Stimulated activated CD4-positive, alpha-beta T cell treated with anti-CD3 and anti-CD28 coated beads, Interleukin-4, amount 100 ng/mL, for 48 hours (primary cell): ENCODE measurements at places on chromosomes 7 and 10.

GRCh38 chr7:144830811-144831210, 5.0 kb downstream of the TPK1 start:
- no peak for DNase-seq

DNA sequence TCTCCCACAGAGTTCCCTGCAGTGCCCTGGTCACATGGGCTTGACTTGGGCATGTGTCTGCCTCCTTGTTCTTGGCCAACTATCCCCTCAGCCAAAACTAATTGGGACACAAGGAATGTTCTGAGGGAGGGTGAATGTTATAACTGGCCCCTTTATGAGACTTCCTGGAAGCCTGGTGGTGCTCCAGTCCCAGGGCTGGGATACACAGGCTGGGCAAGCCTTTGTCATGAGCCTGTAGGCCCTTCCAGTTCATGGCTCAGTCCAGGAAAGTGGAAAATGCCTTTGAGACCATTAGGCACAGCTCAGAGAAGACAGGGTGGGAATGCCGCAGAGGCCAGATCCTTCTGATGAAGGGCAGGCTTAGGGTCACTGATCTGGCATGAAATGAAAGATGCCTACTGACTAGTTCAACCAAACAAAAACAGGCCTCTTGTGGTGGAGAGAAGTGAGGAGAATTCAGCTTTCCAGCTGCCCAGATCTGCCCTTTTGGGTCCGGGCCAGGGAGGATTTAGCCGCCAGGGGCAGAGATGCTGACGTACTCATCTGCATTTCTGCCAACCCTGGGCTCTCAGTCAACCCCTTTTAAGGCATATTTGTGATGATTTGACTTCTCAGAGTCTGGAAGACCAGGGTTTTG, 961.5 kb downstream of the KCNMA1 start:
- DNase-seq, result no peak

DNA sequence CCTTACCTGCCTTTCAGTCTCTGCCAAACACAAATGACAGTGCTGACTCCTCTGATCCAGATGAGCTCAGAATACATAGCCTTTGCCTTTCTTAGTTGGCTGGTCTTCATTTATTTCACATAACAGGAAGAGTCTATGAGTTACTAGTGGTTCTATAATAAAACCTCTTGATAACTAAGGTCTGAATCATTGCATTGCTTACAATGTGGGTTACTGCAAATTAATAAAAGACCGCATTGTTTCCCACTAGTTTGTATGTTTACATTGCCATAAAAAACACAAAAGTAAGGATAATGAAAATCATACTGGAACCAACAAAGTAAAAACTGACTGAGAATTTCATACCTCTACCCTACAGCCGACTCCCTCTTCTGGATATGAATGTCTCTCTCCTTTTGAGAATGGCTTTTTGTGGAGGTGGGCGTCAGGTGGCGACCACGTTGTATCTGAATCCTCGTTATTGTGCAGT, 62.0 kb upstream of the AKR1E2 start:
- DNase-seq, result no peak

DNA sequence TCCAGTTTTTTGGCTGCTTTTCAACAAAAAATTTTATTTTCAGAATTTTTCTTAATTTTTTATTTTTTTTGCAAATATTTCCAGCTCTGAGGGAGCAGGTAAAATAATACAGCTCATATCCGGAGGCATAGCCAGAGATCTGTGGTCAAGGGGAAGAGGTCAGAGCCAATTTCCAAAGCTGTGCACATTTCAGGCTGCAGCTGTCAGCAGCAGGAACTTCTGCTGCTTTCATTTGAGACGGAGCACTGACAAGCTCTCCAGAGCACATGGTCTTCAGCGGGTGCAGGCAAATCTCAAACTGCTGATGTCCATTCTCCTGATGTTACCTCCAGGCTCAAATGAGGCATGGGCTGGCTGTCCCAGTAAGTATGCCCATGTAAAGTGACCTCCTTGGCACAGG, 31.1 kb downstream of the SLC26A4 start:
- DNase-seq, result no peak
